ENCODE measurements at places on chromosomes 6 and 20.

GRCh38 chr6:17218023-17218748 is 63.0 kb upstream of the RBM24 start:
- no peak for DNase-seq

DNA sequence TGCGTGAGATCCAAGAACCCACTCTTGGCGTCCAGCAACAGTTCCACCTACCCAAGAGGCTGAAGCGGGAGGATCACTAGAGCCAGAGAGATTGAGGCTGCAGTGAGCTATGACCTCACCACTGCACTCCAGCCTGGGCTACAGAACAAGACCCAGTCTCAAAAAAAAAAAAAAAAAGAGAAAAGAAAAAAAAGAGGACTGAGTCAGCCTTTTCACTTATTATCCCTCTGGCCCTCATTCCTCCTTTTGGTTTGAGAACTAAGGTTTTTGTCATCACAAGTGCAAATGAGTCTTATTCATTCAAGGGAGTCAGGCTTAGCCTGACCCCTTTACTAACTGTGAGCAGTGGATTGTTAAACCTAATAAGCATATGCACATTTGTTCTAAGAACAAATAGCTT is 37.9 kb upstream of the JARID2 start:
- no peak for DNase-seq

GRCh38 chr6:113634352-113635163 is 222.6 kb upstream of the MARCKS start:
- no peak for DNase-seq

GRCh38 chr6:45462190-45463134 is 84.7 kb upstream of the SUPT3H start:
- no peak for DNase-seq

- DNase-seq = no peak
Measured at GRCh38 chr6:11485271-11485670, 52.3 kb upstream of the TMEM170B start.

DNA sequence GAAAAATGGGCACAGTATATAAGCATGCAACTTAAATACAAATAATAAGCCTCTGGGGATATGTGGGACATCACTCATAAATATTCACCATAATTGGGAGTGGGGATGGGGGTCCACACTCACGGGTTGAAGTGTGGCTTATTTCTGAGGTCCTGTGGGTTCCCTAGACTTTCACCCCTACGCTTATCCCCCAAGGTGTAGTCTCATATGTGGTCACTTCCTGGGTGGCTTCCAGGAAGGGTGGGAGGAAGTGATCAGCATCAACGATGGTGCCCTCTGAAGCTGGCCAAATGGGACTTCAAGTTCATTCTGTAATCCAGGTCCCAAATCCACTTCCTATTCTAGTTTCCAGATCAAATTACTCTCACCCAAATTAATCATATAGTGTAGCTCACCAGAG is 59.5 kb downstream of the GNAS start:
- no peak for DNase-seq

DNA sequence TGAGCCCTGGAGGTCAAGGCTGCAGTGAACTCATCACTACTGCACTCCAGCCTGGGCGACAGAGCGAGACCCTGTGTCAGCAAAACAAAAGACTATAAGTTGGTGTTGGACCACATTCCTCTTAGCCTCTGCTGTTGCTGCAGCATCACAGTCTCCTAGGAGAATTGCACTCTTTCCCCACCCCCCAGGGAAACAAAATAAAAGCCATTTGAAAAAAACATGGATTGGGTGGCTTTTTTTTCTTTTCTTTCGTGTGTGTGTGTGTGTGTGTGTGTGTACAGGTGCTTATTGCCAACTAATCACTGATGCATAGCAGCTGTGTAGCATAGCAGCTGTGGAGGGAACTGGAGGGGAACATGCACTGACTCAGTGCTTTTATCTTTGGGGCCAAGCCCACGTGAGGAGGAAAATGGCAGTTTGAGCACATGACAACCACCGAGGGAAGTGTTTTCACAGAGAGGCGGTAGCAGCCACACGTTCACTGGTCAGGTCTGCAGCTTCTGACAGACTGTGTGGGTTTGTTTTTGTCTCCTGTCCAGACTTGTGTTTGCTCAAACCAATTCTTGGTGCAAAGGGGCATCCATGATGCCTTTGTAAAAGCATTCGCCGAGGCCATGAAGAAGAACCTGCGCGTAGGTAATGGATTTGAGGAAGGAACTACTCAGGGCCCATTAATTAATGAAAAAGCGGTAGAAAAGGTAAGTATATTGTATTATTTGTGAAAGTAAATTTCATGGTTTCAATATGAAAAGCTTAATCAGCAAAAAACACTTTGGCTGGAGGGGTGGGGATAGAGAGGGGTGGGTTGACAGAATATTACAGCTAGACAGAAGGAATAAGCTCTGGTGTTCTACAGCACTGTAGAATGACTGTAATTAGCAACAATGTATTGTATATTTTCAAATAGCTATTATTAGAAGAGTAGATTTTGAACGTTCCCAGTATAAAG is 27.7 kb downstream of the ALDH5A1 start:
- DNase-seq = no peak

- DNase-seq = no peak
Measured at GRCh38 chr6:139520321-139520768, 145.9 kb upstream of the CITED2 start.

- peak; percentile 49 for DNase-seq
Measured at GRCh38 chr6:85641897-85642773, 551 bp downstream of the SYNCRIP start.

DNA sequence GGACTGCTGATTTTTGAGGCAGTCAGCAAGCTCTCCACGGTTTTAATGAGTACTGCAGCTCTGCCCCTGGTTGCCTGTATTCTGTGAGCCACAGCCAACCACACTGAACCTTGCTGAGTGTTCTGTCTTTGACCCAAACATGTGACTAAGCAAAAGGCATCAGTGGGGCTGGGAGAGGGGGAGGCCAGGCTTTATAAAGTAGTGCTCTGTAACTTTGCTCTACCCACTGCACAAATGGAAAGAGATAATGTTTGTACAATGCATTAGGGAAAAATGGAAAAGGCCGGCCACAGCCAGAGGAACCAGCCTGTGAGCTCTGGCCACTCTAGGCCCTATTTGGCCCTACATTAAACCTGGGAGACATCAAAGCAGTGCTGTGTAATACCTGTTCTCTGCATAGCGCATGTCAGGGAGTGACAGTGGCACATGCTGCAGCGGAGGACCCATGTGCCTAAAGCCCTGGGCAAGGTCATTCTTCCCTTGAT is 22.0 kb downstream of the KLHL31 start:
- no peak for DNase-seq

GRCh38 chr20:17129089-17129488 is 97.8 kb upstream of the PCSK2 start:
- DNase-seq = no peak

GRCh38 chr6:111357705-111358104 is 125.3 kb downstream of the REV3L start:
- no peak for DNase-seq

- no peak for DNase-seq
Measured at GRCh38 chr20:57999465-58000111, 228.9 kb downstream of the ANKRD60 start.

GRCh38 chr20:2604506-2604835 is 48.0 kb upstream of the NOP56 start:
- DNase-seq = no peak

GRCh38 chr20:48620154-48620506 is 207.7 kb downstream of the PREX1 start:
- DNase-seq = no peak

DNA sequence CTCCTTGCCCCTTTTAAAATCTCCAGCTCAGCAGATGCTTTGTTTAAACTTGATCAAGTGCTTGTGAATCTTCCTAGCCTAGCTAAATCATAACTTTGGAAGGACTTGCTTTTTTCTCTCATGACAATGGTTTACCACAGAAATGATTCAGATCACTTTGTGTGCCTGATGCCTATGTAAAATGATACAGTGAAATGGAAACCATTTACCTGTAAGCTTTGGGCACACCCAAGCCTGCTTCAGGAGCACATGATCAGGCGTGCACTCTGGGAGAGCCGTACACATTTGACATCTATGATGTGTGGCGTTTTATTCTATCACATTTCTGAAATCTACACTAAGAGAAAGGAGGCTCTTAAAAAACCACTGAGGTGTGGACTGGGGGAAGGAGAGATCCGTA is 41.1 kb downstream of the PTPN1 start:
- DNase-seq = no peak

DNA sequence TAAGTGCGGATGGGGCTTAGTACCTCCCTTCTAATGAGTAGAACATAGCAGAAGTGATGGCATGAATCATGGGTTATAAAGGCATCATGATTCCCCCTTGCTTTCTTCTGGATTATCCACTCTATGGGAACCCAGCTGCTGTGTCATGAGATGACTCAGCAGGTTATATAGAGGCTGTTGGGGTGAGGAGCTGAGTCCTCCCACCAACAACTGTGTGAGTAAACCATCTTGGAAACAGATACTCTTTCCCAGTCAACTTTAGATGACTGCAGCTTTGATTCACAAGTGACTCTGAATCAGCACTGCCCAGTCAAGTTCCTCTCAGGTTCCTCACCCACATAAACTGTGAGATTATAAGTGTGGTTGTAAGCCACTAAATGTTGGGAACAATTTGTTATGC is 46.3 kb downstream of the FAM83B start:
- DNase-seq = no peak

- DNase-seq = no peak
Measured at GRCh38 chr6:118945217-118945616, 10.3 kb upstream of the MCM9 start.

DNA sequence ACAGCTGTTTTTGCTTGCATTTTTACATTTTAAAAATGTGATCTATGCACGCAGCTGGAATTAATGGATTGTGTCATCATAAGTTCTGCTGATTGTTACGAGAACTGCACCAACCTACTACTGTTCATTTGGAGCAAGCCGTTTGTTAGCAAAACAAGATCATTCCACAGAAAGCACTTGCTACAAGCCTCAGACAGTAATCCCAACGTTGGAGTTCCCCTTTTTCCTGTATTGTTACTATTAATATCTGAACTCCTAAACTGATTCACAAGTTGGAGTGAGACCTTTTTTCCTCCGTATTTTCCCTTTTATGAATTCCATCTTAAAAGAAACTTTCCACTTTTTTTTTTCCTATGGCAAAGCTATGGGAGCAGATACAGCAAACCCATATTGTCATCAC is 3.5 kb downstream of the TENT5A start:
- DNase-seq = no peak

GRCh38 chr6:109230453-109230852 is 135.1 kb downstream of the CEP57L1 start:
- no peak for DNase-seq

DNA sequence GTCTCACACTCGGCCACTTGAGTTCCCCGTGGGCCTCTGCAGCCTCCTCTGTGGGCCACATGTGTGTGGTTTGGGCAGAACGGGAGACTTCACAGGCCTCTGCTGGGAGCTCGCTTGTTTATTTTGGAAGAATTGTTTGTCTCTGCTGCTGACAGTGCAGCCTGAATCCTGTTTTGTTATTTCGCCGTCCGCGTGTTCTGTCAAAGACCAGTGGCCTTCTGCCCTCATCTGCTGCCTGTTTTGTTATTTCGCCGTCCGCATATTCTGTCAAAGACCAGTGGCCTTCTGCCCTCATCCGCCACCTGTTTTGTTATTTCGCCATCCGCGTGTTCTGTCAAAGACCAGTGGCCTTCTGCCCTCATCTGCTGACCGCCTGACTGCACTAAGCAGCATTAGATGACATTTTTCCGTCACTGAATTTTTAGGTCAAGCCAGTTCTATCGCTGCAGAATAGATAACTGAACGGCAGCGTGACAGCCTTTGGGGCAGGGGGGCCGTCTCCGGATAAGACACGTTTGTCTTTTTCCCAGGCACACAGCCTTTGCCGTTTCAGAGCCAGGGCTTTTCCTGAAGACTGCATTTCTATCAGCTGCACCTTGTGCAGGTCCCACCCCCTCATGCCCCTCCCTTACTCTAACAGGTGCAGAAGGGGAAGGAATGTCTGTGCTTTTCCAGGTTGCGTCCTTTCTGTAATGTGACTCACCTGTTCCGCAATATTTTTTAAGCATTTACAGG is 158.5 kb upstream of the AFDN start:
- no peak for DNase-seq
